ENCODE measurements at places on chromosomes 1 and 21.

DNA sequence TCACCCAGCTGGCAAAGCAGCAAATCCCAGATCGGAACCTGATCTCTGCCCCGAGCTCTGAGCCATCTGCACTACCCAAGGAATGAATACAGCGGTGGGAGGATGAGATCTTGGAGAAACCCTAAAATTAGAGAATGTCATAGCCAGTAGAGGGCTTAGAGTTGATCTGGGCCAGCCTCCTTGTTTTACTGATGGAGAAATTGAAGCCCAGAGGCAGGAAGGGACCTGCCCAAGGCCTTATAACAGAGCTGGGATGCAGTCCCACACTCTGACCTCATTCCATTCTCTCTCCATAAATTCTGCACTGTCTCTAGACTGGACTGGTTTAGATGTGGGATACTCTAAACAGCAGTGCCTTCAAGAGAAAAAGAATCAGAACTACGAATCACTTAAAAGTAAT is 4.8 kb upstream of the SFN start:
- DNase-seq, result no peak

DNA sequence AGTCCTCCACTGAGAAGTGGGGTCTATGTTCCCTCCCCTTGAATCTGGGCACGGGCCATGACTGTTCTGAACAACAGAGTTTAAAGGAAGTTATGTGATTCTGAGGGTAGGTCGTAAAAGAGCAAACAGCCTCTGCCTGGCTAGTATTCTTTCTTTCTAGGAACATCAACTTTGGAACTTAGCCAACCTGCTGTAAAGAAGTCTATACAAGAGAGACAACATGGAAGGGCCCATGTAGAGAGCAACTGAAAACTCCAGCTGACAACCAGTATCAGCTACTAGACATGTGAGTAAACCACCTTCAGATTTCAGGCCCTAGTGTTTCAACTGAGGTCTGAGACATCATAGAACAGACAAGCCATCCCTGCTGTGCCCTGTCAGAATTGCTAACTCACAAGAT is 7.5 kb downstream of the SELENOF start:
- no peak for DNase-seq

- no peak for DNase-seq
These were observed 258.8 kb upstream of the NCAM2 start for GRCh38 chr21:20739421-20739820.

DNA sequence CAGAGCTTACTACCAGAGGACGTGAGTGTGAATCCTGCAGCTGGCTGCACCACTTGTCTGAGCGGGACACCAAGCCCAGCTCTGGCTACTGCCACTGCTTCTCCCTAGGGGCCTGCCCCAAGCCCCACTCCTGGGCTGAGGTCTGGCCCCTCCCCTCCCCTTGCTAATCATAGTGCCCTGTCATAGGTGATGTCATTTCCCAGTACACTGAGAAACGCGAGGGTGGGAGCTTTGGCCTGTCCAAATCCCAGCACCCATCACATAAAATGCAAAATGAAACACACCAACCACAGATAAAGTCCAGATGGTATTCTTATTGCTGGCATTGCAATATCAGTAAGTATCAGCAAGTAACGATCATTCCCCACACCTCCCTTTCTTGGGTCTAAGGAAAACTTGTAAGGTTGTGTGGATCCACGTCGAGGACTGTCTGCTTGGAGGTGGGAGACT is 77.7 kb downstream of the TOMM20 start:
- peak; percentile 45 for DNase-seq

DNA sequence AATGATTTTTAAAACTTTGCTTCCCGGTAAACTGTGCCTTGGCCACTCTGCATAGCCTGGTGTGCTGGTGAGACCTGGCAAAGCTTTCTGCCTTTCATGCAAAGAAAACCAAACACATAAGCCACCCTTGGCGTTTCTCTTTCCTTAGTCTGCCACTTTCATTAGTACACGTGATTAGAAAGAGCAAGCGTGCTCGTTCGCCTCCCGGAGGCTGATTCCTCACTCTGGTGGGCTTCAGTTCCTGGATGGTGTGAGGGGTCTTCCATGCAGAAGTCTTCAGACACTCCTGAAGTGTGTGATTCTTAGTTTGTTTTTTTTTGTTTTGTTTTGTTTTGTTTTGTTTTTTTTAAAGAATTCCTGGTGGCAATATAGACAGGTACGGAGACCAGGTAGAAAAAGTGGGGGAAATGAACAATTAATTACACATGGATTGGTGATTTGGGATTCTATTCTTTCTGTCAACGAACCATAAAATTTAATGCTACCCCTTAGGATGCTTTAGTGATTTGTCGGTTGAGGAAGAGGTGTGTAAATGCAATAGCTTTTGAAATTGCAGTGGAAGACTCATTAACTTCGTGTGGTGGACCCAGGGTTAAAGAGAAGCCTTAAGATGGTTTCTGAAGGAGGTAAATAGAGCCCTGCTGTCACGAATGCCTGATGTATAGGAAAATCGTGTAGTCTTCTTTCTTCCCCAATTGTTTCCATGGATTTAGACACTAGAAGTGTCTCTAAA is 2.1 kb downstream of the GALNT2 start:
- no peak for DNase-seq

DNA sequence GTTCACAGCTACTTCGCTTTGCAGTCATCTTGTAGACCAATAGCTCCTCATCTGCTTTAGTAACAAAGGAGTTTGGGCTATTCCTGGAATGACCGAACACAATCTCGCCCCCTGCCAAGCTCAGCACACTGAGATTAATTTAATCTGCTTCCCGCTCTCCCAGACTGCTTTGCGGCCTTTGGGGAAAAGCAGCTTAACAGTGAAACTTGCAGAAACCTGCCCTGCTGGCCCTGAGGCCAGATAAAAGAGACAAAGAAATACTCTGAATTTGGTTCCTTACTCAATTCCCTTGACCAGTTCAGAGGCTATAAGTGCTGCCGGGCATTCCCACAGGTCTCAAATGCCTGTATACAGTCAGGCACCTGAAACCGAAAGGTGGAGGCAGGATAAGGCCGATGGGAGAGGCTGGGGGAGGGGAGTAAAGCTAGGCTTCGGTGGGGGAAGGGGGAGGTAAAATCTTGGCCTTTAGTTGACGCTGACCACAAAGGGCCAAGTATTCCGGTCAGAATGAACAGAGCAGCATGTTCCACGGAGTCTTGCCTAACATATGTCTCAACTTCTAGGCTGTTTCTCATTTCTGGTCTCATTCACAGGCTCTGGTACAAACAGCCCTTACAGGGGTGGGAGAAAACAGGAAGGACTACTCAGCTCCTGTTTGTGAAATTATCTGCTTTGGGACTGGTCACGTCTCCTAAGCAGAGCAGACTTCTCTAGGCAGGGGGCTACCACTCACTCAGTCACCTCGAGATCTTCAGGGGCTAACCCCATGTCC is 17.7 kb upstream of the A3GALT2 start:
- DNase-seq, result no peak

GRCh38 chr1:156623946-156624813 is 5.0 kb downstream of the HAPLN2 start:
- DNase-seq, result peak; percentile 63

GRCh38 chr1:206521127-206521526 is 13.8 kb downstream of the RASSF5 start:
- DNase-seq, result no peak

GRCh38 chr1:101215363-101216011 is 21.3 kb upstream of the S1PR1 start:
- DNase-seq, result no peak

DNA sequence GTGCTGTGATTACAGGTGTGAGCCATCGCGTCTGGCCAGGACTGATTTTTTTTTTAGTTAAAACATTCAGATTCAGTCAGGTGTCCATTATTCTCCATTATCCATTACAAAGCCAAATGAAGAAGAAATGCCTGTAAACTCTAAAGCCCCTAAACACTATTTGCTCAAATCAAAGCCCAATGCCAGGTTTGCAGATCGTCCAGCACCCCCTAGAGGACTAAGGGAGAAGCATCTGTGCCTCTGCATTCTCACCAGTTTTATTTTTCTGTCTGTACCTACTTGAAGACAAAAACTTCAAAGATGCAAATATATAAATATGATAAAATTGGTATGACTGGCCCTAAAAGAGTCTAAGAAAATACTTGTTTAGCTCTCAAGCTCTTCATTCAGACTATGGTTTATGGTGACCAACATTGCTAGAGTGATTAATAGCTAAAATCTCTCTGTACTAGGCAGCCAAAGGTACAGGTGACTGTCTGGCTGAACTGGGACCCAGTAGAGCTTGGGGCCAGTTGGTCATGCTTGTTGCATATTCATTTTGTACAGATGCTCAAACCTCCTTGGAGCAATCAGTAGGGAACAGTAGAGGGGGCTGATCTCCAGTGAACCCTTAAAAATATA is 138.4 kb downstream of the SYT2 start:
- no peak for DNase-seq

DNA sequence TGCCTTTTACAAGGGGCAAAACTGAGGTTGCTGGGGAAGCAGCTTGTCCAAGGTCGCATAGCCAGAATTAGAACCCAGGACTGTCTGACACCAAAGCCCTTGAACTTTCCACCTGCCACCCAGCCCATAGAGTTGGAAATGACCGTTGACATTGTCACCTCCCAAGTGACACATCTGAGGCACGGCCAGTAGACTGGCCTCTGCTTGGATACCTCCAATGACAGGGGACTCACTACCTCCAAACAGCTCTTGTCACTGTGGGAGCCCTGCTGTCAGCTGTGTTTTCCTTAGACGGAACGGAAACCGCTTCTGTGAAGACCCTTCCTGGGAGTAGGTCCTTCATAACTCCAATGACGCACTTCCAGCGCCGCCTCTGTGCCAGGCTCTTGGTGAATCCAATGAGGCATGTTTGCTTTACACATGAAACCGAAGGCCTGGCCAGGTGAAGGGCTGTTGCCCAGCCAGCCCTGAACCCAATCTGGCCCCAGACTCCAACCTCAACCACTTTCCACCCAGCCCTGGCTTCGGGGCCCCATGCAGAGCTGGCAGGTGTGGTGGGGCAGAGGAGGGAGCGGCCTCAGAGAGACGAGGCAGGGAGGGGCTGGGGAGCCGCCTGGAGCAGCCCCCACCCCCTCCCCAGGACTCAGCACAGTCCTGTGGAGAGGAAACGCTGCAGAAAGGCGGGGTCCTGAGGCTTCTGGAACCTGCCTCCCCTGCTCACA is 109.2 kb upstream of the IFFO2 start:
- peak; percentile 94 for DNase-seq

GRCh38 chr1:68120136-68120791 is 69.8 kb upstream of the DIRAS3 start:
- DNase-seq, result no peak

DNA sequence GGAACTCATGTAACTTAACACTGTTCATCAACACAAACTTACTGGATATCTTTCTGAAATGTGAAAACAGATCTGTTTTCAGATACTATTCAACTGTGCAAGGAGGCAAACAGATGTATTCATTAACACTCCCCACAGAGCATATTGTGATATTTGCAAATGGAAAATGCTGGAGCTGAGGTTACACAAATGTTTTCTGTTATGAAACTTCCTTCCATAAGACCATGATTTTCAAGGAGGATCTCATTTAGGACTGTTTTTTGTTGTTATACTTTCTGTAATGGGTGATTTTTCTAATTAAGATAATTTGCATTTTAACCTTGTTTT is 56.1 kb downstream of the GABPA start:
- DNase-seq, result no peak

GRCh38 chr21:24025101-24025500 is 1582.2 kb downstream of the MRPL39 start:
- DNase-seq, result no peak

DNA sequence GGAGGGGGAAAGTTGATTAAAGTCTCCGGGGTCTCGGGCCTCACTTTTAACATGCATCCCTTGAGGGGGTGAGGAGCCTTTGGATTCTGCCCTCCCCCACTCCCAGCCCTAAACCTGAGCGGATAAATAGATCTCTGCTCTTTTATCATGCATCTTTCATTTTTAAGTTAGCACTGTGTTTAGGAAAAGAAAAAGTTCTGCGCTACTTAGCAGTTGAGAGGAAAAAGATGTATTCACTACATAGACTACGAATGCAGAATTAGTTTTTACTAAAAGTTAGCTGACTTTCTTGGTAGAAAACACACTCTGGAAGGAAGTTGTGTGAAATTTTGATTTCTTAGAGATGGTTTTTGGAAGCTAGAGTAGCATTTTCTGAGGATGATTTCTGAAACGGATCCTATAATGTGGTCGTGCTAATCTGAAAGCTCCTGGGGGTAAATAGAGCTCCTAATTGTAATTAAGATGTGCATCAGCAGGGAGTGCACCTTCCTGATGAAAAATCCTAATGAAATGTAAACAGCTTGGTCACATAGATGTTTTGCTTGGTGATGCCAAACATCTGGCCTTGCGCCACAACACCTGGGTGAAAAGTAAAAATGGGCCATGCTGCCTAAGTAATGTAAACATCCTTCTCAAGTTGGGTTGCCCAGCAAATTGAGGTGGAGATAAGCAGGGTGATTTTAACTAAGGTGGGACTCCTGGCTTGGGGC is 1.8 kb downstream of the ROR1 start:
- DNase-seq, result no peak

DNA sequence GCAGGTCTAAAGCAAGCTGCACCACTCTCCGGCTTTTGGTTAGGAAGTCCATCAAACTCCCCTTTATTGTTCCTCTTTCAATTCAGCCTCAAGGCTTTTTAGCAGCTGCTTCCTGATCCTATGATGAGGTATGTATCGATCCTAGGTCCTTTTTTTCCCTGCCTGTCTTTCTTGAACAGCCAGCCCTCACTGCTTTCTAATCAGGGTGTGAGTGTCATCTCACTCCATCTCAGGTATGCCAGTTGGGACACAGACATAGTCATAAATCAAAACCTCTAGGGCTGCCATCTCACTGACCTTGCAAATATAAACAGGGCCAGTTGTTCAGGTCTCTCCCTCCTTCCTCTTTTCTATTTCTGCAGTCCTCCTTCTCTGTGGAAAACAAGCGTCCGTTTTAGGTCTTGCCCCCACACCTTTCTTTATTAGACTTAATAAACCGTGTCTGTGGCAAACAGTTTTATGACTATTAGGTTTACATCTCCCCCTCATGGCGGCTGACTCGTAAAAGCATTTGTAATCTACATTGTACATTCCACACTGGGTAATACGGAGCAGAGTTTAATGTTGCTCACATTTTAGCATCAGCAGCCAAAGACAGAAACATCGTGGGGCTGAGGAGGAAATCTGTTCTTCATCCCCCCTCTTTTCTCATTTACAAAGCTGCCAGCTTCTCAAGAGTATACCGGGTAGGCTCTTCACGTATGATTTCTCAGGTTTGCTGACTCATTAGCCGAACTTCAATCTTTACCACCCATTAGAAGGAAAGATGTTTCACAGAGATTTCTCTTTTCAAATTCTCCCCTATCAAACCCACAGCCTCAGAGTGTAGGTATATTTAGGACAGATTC is 11.6 kb downstream of the STYXL2 start:
- DNase-seq, result no peak

GRCh38 chr1:189103956-189104355 is 1373.7 kb downstream of the BRINP3 start:
- no peak for DNase-seq

- DNase-seq, result no peak
These were observed 68.7 kb downstream of the MORN1 start for GRCh38 chr1:2322581-2323211.

- no peak for DNase-seq
These were observed 9.2 kb upstream of the PALMD start for GRCh38 chr1:99636647-99637175.

Measured in right lobe of liver (tissue), 6 donors.